ENCODE measurements at places on chromosomes 6 and 20.

DNA sequence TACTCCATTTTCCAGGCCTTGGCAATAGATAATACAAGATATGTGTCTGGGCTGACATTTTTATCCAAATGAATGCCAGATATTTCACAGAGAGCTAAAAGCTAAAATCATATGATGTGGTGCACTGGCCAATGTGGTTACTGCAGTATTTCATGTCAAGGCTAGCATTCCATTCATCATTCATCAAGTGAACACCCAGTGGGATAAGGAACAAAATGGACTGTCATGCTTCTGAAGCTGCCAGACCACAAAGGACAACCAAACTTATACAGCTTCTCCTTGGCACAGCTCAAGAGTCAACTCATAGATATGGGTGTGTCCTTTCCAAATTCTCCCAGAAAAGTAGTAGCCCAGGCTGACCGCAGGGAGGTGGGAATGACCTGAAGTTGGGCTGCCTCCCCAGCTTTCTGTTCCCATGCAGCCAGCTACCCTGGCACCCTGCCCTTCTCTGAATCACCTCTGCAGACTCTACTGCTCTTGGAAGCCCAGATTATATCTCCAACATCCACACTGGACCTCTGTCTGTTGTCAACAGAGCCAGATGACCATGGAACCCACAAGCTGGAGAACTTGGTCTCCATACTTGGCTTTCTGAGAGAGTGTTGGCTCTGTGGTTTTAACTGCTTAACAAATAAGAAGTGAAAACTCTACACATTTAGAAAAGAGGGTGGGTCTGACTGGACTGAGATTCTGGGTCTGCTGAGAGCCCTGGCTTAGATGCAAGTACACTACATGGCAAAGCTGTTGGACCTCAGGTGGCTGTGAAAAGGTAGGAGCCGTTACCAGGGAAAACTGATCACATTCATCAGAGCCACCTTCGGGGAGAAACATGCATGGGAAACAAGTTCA lies 122.8 kb downstream of the ALDH8A1 start:
- peak; percentile 100 for DNase-seq

- DNase-seq = no peak
Observed at GRCh38 chr20:62804627-62805154, at the start of gene OGFR. TSS of gene OGFR (plus strand) at chr20:62804835. CDS start at chr20:62804860, 25 bp downstream.

DNA sequence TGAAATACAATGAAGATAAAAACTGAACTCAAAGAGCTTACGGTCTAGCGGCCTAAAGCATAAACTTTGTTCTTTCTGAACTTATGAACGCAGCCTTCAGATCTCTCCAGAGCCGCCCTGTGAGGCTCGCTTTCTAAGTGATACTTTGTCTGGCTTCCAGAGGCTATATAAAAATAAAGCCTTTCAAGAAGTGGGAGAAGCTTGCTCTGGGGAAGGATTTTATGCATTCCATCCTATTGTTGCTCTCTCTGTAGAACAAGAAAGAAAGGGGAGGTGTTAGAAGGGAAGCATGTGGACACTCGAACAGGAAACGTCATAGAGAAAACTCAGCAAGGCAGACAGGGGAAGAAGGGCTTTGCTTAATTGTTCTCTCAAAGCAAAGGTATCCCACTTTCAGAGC lies 77.0 kb downstream of the TBX18 start:
- peak; percentile 17 for DNase-seq

GRCh38 chr20:23403751-23404150 lies 17.5 kb downstream of the NAPB start:
- DNase-seq = no peak

- DNase-seq = no peak
Observed at GRCh38 chr6:57068061-57068460, 21.6 kb downstream of the KIAA1586 start.

GRCh38 chr6:53014744-53015143 lies 19.7 kb upstream of the GSTA4 start:
- DNase-seq = no peak

GRCh38 chr6:17907406-17908229 lies 79.8 kb downstream of the KIF13A start:
- peak; percentile 99 for DNase-seq

- DNase-seq = no peak
Observed at GRCh38 chr6:19721766-19722377, 115.3 kb upstream of the ID4 start.

DNA sequence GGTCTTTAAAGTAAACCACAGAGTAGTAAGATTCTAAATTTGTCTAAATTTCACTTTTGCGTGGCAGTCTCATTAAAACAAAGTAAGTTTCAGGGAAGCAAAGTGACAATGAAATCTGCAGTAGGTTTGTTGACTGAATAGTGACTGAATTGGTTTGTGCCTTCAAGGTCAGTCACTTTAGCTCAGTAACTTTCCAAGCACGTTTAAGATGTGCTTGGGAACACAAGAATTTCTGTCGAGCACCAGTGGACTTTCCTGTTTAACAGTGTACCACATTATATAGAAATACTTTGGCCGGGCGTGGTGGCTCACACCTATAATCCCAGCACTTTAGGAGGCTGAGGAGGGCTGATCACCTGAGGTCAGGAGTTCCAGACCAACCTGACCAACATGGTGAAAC lies 1.7 kb upstream of the CD24 start:
- no peak for DNase-seq

DNA sequence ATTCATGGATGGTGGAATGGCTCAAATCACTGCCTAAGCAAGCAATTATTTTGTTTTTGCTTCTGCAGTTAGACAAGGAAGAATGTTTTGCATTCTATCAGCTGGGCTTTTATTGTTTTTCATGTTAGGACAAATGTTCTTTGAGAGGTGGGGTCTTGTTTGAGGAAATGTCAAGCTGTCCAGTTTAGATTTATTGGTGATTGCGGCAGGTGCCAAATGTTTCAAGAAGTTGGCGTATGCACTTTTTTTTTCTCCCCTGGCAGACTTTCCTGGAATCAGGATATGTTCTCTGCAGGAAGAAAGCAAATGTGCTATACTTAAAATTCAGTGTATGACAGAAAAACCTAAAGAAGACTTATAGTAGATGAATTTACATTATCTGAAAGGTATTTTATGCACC lies 81.0 kb upstream of the JAG1 start:
- no peak for DNase-seq

DNA sequence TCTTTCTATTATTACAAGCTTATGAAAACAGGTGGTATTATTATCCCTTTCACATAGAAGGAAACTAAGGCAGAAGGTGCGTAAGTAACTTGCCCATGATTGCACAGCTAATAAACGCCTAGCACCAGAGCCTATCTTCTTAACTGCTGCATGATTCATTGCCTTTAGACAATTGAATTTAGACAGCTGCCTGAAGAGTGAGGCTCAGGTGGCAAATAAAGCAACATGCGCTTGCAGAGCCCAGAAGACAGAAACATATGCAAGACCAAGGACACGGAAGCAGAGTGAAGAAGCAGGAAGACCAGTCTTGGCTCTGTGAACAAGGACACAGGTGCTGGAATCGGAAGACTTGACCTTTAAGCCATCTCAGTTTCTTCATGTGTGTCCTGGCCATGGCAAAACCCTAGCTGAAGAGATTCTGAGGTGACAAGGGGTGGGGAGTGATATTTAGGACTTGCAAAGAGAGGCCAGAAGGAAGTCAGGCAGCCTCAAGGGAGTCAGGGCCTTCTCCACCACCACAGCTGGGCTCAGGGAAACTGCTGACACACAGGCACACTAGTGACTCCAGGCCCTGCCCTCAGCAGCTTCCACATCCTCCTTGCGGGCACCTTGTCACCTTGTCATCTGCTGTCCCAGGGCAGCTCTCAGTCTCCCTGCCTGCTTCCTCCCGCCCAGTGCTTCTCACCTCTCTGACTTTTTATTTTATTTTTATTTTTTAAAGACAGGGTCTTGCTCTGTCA lies 91.7 kb upstream of the SLC22A16 start:
- no peak for DNase-seq

DNA sequence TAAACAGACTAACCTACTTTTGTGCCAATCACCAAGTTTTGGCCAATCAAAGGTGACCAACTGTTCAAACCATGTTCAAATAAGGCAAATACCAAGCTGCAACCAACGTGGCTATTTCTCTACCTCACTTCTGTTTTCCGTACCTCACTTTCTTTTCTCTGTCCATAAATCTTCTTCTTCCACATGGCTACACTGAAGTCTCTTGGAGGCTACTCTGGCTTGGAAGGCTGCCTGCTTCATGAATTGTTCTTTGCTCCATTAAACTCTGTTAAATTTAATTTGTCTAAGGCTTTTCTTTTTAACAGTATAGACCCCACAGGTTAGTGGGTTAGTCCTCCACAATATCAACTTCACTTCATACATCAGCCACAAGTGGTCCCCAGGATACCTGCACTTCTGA lies 58.8 kb downstream of the MKKS start:
- no peak for DNase-seq

GRCh38 chr6:123841067-123841896 lies 37.6 kb downstream of the NKAIN2 start:
- no peak for DNase-seq

DNA sequence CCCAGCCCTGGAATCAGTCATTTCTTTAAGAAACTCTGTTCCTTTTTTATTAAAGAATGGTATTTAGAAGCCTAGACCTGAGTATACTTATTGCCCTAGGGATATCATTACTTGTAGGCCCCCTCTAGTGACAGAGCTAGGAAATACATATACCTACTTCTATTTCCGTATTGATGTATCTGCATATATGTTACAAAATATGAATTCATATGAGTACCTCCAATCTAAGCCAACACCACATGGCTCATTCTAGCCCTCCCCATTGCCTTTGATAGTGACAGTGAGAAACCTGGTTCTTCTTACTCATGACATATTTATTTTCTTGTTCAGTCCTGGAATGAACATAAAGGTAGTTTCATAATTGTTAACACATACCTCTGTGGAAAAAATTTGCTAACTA lies 137.2 kb downstream of the FARS2 start:
- no peak for DNase-seq

GRCh38 chr6:135346747-135347146 lies 150.8 kb downstream of the AHI1 start:
- no peak for DNase-seq

DNA sequence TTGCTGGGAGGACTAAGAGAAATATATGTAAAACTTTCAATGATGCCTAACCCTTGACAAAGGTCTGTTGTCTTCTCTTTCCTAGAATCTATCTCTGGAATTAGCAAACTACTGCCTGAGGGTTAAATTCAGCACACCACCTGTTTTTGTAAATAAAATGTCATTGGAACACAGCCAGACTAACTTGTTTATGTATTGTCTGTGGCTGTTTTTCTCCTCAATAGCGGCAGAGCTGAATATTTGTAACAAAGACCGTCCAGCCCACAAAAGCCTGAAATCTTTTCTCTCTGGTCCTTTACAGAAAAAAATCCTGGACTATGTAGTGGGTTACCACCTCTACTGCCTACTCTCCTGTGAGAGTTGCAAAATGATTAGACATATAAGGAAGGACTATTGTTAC lies 33.3 kb upstream of the SYNDIG1 start:
- DNase-seq = no peak

GRCh38 chr6:7129784-7130569 lies 22.2 kb downstream of the RREB1 start:
- DNase-seq = peak; percentile 45

- DNase-seq = no peak
Observed at GRCh38 chr6:15312500-15312899, 66.6 kb downstream of the JARID2 start.
